ENCODE measurements at places on chromosomes 4 and X.

- no peak for DNase-seq
Observed at GRCh38 chrX:95065151-95065550, 1391.1 kb downstream of the FAM133A start.

DNA sequence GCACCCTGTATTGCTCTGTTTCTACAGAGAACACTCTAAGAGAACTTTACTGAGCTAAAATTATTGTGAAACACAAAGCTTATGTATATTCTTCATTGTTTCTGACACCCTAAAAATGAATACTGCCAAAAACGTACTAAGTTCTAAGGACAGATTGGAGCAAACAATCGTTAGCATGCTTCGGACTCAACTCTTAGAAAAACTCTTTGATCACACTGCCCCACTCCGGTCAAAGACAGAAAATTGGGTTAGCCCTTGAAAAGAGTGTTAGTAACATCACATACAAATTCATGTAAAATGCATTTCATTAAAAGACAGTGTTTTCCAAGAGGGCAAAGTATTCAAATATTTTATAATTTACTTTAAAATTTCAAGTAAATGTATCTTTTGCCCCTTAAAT lies 177.4 kb downstream of the DCHS2 start:
- no peak for DNase-seq

DNA sequence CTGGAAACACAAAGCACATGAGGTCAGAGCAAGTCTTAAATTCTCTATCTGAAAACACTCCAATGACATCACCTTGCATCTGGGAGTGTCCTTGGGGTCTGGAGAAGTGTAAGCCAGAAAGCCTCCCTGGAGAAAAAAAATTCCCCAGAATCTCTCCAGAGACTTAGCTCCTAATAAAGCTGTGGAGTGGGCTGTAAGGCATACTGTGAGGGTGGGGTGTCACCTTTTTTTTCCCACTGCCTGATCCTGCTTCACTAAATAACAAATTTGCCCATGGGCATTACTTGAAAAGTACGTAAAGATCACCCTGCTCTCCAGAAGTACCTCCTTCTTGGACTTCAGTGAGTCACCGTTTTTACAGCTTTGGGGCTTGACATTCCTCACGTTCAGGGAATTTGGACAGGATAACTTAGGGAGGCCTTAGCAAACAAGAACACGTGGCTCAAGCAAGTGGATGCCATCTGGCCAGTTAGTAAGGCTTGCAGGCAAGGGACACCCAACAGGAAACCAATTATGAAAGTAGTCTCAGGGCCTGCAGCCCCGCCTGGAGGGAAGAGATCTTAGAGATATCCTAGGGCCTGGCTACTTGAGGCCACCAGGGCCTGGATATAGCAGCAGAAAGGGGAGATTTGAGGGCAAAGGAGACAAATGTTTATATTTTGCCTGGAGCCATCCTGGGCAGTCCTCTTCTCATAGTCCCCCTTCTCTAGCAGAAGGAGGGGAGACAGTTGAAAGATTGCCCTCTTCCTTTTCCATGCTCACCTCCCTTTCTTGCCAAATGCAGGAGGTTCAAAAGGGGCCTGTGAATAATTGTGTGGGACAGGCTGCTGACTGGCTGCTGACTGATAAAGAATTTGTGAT lies 60.1 kb upstream of the PLAC1 start:
- no peak for DNase-seq

DNA sequence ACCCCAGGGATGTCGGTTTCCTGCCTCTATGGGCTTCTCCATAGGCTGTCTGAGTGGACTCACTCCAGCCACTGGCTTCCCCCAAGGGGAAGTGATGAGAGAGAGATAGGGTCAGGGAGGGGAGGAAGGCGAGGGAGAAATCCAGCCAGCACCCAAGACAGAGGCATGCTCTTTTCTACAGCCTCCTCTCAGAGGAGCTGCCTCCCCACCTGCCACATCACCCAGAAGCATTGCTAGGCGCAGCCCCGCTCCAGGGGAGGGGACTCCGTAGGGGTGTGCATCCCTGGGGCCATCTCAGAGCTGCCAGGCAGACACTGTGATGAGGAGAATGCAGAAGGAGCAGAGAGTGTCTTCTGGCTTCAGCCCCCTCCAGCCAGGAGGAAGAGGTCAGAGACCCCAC lies 109.5 kb upstream of the NKX1-1 start:
- DNase-seq: no peak

GRCh38 chr4:149914119-149915115 lies 98.8 kb upstream of the IQCM start:
- peak; percentile 23 for DNase-seq

GRCh38 chr4:73593631-73594241 lies 26.5 kb downstream of the RASSF6 start:
- DNase-seq: no peak

- DNase-seq: no peak
Observed at GRCh38 chr4:139754938-139755337, 89.3 kb downstream of the MGST2 start.

DNA sequence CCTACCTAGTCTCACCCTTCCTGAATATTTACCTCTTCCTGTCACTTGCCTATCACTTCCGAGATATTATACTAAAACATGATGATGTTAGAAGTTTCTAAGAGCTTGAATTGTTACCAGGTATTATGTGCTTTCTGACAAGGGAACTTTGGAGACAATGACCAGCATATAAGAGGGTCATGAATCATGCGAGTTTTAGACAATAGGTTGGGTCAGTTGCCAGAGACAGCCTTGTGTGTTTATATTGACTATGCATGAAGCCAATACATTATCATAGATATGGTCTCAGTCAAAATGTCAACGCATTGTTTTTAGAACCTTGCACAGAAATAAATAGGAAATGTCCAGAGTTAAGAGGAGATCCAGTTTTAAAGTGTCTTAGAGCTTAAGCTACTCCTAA lies 116.8 kb downstream of the KLHL4 start:
- no peak for DNase-seq

DNA sequence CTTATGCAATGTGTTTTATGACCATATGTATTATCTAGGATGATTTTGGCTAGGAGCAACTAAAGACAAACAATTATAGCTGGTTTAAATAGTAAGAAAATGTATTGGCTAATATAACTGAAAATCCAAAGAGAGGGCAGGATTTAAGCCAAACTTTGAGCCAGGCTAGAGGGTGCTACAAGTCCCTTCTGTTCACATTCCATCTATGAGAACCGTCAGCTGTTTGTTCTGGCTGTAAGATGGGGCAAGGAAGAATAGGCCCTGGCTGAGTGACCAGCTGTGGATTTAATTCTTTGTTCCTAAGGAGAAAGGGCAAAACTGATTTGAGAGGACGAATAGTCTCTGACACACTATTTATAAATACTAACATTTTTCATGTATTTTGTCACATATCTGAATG lies 79.2 kb upstream of the UGT8 start:
- no peak for DNase-seq

DNA sequence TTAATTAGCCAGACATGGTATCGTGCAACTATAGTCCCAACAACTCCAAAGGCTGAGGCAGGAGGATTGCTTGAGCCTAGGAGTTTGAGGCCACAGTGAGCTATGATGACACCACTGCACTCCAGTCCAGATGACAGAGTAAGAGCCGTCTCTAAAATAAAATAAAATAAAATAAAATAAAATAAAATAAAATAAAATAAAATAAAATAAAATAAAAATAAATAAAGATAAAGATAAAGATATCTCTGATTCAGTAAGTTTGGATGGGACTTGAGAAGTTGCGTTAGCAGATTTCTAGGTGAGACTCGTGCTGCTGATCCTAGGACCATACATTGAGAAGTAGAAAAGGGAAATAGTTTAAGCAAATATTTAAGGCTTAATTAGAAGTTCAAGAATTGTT lies 254.8 kb upstream of the FAM241A start:
- DNase-seq: no peak

DNA sequence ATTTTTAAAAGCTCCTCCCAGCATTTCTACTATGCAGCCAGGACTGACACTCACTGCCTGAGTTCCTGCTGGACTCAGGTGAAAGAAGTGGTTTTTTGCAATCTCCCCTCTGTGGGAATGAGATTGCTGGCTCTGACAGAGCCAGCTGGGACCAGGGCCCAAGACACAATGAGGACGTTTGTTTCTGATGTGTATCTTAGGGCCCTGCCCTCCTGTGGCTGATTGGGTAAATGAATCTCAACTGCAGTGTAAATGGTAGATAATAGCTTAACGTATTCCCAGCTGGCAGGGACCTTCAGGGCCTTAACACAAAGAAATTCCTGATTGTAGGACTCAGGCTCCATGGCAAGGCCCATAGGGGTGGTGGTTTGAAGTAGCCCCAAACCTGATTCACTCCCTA lies 85.8 kb upstream of the PRPS1 start:
- peak; percentile 50 for DNase-seq

GRCh38 chrX:39973810-39974209 lies 123.9 kb downstream of the BCOR start:
- no peak for DNase-seq

DNA sequence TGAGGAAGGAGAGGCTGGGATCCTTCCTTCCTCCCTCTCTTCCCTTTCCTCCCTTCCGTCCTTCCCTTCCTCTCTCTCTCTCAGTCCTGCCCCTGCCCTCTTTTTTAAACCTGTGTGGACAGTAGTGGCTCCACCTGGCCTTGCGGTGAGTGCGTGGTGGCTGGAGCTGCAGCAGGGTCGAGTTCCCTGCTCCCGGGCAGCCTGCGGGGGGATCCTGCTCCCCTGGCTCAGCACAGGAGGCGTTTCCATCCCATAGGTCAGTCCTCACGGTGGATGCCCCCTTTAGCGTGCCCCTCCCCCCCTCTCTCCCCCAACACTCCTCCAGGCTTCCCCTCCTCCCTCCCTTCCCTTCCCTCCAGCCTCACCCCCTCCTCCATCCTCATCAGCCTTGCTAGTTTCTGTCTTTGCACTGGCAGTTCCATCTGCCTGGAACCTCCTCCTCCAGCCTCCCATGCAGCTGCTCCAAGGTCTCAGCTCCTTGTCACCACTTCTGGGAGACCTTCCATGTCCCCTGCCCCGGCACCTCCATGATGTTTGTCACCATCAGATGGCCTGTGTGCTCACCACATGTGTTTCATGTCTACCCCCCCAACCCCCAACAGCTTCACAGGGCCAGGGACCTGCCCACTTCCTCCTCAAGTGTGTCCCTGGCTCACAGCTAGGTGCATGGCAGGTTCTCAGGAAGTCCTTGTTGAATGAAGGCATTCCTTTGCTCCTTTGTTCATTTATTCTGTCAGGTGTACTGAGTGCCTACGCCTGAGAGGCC lies 68.4 kb downstream of the PSAPL1 start:
- no peak for DNase-seq

GRCh38 chr4:82705169-82705927 lies 93.2 kb downstream of the SCD5 start:
- no peak for DNase-seq

GRCh38 chr4:37892641-37893040 lies 1.8 kb downstream of the TBC1D1 start:
- DNase-seq: no peak

- DNase-seq: no peak
Observed at GRCh38 chr4:27194599-27195176, 334.0 kb downstream of the STIM2 start.

GRCh38 chr4:72909461-72909860 lies 160.1 kb downstream of the COX18 start:
- DNase-seq: no peak

GRCh38 chrX:12824944-12825343 lies 33.7 kb downstream of the PRPS2 start:
- DNase-seq: no peak

- DNase-seq: no peak
Observed at GRCh38 chr4:52550186-52550585, 108.9 kb downstream of the USP46 start.

GRCh38 chr4:101345596-101346350 lies 1.6 kb downstream of the PPP3CA start:
- DNase-seq: no peak

- DNase-seq: no peak
Observed at GRCh38 chrX:41634284-41634683, 54.5 kb upstream of the GPR34 start.

DNA sequence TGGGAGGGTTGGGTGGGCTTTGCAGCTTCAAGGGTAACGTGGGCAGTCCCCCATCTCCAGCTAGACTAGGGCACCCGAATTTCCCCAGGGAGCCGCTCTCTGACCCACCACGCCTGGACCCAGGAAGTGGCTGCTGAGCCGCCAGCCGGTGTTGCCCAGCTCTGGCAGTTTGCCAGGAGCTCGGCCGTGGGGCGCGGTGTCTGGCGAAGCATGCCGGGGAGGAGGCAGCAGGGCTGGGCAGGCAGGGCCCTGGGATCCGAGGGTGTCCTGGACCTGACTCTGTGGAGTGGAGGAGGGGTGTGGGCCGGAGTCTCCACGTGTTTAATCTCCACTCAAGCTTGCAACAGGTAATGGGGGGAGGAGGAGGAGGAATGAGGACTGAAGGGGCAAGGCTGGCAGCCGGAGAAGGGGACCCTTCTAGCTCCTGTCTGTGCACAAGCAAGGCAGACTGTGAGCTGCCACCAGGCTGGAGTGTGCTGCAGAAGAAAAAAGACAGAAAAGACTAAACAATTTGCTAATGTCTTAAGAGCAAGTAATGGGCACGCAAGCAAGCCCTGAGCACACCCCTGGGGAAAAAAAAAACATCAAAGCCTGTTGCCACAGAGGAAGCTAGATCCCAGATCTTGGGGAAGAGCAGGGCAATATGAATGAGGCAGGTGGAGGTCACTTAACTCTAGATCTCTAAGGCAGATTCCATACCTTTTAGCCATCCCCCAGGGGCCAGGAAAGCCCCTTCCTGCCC lies 2.4 kb downstream of the LONRF3 start:
- no peak for DNase-seq

DNA sequence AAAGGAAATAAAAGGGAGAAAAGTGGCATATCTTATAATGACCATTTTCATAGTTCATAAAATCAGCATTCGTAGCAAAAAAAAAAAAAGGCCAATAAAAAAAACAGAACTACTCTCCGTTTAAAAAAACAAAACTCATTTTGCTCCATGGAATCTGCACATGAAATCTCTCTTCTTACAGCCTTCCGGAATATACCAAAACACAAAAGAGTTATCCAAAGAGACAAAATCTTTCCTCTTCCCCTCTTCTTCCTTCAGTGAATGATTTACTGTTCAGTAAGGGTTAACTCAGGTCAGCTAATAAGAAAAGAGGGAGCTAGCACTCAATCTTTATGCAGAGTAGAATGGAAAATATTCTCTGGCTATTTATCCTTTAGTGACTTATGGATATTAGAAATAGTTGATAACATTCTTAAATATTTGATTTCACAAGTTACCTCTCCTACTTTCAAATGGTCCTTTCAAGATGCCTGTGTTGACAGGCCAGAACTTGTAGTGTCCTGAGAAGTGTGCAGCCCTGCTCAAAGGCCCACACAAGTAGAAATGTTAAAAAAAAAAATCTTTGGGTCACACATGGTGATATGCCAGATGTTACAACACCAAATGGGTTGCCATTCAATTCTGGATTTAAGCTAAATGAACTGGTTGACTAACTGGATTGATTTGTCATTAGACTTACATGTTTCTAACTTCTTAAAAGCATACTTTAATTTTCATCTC lies 42.1 kb downstream of the PDGFC start:
- no peak for DNase-seq

DNA sequence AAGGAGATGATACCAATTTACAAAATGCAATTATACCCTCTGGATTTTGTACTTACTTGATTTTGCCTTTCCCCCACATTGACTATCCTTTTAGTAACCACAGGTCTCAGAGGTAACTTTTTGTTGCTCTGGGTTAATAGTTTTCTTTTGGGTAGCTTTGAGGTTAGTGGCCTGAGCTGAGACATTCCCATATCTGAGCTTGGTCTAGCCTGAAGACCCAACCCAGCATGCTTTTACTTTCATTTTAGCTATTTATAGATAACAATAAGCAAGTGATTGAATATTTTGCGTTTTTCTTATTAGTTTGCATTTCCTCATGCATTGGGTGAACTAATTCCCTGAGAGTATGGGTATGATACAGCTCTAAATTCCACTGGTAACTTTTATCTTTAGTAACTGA lies 11.8 kb downstream of the HTN1 start:
- no peak for DNase-seq
